Mucosa of descending colon (tissue), 3 donors: ENCODE measurements at places on chromosomes 16 and 17. TPM values are rescaled to one million over a fixed set of nuclear protein-coding genes. Genes with fewer than 3 reads are reported as not detected.

DNA sequence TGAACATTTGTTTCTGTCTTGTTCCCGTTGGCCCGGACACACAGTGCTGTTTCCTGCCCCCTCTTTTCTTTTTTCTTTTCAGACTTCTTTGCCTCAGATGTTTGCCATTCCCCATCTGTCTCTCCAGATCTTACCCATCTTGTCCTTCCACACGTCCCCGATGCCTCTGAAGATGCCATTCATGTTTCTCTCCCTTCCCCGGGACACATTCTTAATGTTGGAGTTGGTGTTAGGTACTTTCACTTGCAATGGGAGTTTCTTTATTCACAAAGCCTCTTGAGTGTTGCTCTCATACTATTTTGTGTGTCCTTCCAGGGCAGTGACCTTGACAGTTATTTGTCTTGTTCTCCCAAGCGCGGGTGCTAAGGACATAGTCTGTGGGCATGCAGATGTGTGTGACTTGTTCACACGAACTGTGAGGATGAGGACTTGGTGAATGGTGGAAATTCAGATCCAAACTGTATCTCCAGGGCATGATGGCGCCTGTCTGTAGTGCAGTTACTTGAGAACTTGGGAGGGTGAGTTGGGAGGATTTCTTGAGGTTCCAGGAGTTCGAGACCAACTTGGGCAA, 8.3 kb downstream of the SEC14L1 start:
- DNase-seq, result no peak

- DNase-seq, result no peak
These were observed 8.0 kb downstream of the PRSS41 start for GRCh38 chr16:2806286-2806685.

- no peak for DNase-seq
These were observed 62.4 kb upstream of the NLK start for GRCh38 chr17:27980043-27980442.

DNA sequence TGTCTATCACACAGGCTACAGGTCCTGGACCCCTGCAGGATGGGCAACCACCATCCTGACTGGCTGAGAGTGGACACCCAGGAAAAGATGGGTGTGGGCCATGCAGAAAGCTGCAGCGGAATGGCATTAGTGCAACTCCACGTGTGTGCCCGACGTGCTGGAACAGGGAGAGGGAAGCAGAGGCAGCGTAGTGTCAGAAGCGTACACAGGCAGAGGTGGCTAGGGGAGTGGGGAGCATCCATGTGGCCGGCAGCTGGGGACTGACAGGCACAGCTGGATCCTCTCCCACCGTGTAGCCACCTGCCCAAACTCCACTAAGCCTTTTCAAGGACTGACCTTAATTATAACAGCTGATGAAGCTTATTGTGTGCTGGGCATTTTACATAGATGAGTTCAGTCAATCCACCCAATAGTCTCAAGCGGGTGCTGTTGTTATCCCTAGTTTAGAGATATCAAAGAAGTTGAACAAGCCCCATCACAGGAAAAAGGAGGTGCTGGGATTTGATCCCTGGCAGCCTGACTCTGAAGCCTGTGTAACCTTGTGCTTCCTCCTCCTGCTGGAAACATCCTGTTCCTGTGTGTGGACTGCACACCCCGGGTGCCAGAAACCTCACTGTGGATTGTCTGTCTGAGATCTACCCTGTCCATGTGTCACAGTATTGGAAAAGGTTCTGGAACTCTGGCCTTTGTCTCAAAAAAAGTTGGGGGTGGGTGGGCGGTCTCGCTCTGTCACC, 114.0 kb downstream of the PRKCA start:
- DNase-seq, result no peak

DNA sequence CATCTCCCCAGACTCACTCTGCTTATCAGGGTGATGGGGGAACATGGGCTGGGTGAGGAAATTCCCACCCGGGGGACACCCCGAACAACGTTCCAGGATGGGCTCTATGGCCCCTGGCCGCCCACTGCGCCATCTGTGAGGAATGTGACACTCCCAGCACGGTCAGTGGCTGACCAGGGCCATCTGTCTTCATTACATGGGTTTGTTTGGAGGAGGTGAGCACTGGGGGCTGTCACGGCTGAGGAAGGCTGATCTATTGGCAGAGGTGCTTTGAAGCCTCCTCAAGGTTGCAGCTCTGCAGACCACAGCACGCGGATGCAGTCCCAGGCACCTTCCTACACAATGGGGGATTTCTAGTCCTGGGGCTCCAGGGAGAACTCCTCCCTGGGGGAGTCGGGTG, 214.1 kb upstream of the FOXF1 start:
- DNase-seq, result no peak

DNA sequence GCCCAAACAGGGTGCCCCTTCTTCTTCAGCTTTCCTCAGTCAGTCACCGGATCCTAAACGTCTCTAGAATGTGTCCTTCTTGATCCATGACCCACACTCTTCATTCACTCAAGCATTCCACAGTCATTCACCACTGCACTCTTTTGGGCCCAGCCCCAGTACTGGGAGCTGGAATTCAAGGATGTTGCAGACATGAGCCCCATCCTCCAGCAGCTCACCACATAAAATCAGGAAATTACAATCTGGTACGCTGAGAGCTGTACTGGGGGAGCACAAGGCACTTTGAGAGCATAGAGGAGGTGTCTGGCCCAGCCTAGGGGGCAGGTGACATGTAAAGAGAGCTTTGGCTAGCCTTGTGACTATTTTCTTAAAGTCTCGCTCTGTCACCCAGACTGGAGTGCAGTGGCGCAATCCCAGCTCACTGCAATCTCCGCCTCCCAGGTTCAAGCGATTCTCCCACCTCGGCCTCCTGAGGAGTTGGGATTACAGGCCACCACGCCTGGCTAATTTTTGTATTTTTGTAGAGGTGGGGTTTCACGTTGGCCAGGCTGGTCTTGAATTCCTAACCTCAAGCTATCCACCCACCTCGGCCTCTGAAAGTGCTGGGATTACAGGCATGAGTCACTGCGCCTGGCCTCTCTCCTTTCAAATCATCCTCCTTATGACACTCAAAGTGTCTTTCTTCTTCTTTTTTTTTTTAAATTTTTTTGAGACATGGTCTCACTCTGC, 18.7 kb downstream of the CES4A start:
- no peak for DNase-seq

- DNase-seq, result no peak
These were observed 203.4 kb upstream of the FOXF1 start for GRCh38 chr16:86306811-86307513.

DNA sequence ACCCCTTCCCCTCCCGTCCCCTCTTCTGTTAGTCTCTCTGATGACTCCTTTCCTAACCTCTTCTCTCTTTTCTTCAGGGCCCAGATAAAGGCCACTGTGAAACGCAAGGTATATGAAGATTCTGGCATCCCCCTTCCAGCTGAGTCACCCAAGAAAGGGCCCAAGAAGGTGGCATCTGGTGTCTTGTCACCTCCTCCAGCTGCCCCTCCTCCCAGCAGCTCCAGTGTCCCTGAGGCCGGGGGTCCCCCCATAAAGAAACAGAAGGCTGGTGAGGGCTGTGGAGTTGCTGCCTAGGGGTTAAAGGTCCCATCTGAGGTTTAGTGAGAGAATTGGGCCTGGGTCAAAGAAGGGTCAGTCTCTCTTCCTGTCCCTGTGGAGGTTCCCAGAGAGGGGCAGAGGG, 4.0 kb downstream of the RNASEK start:
- DNase-seq, result no peak

DNA sequence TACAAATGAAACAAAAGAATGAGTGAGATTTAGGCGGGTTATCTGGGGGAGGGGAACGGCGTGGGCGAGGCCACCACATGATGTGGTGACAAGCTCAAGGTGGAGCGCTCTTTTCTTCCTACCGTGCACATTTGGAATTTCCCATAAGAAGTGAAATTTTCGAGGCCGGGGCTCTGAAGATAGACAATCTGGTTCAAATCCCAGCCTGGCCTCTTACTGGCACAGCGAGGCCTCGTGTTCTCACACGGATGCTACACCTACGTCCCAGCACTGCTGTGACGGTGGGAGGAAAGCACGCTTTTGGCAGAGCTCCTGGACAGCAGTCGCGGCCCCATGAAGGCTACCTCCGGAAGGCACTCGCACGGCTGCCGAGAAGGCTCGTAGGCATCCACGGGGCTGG, 25.2 kb downstream of the ZDHHC7 start:
- DNase-seq, result no peak

GRCh38 chr16:86665319-86665675, 86.9 kb downstream of the FOXL1 start:
- DNase-seq, result no peak

DNA sequence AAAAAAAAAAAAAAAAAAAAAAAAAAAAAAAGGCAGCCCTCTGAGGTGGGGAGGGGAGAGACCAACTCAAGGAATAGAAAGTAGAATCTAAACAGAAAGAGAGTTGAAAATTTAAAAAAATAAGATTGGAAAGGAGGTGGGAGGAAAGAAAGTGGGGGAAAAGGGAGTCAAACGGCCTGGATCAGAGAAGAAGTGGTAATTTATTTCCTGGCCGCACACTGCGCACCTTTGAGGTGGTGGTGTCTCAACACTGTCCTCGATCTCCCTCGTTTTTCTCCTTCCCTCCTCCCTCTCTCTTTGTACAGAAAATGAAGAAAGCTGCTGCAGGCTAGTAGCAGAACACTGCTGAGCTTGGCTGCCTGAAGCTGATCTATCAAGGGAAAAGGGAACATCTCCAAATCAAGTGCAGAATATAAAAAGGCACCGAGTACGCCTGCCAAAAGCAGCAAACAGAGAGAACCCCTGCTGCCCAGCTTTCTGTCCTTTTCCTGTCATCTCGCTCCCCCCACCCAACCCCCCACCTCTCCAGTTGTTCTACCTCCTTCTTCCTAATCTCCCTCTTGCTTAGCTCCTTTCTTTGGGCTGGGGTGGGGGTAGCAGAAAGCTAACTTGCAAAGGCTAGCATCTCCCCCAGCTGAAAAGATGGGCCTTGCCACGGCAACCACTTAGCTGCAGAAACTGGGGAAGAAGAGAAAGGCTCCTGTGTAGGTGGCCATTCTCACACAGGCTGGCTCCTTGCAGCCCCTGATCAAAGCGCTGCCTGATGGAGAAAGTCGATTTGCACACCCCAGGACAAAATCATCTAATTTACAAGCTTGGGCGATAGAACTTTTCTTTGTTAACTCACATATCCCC, 22.5 kb downstream of the AXIN2 start:
- no peak for DNase-seq

DNA sequence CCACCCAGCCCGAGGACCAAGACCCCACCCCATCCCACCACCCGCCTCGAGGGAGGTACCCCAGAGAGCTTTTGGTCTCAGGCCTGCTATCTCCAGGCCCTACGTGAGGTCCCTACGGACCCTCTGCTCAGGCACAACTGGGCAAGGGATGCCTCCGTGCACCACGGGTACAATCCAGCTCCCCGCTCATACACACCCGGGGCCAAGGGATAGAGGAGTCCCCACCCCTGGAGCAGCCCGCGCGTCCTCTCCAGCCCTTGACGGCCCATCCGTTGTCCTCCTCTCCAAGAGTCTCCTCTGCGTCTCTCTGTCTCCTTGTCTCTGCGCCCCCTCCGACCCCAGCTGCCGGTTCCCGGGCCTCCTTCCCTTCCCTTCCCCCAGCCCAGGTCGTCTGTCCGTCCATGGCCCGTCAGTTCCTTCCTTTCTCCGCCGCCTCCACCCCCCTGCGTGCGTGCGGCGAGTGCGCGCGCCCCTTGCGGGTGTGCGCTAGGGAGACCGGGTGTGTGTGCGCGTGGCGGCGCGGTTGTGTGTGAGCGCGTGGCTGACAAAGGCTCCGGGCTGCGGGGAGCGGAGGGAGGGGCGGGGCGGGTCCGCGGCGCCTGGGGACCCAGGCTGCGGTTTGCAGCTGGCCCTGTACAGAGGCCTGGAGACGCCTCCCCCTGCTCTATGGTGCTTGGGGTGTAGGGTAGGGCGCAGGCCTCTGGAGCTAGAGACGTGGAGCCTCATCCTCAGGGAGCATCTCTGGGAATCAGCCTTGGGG, 930 bp downstream of the SPNS2 start:
- no peak for DNase-seq

DNA sequence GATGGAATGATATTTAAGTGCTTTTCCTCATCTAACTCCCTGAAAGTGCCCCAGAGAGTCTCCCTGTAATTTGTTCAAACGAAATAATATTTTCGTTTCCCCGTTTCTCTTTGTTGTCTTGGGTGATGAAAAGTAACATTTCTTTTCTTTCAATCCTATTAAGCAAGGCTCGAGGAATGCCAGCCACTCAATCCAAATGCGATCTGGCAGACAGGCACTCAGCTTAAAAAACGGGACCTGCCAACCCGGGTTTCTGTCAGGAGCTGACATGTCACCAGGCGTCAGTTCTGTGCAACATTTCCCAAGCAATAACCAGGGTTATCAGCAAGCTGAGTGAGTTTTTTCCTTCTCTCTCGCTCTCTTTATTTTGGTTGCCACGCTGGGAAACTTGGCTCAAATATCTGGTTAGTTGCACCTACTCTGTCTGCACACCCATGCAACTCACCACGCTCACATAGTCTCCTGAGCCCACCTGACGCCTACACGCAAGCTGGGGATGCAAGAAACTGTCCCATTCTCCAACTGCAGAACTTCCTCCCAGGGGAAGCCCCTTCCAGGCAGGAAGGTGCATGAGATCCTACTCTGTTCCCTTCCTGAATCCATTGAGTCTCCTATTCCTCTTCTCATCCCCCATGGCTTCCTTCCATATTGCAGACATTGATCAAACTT, 208.2 kb downstream of the C16orf78 start:
- no peak for DNase-seq

DNA sequence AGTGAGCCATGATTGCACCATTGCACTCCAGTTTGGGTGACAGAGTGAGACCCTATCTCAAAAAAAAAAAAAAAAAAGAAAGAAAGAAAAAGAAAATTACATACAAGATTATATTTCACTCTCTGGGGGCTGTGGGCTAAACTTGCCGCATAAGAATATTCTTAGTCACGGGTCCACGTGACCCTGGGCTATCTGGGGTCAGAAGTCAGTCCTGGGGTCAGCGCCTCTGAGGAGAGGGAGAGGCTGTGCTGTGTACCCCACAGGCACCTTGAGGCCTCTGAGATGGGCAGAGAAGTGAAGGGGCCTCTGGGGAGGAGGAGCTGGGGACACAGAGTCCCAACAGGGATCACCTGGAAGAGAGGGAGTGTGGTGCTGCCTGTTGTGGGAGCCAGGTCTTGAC, 5.8 kb upstream of the CD79B start:
- DNase-seq, result no peak

GRCh38 chr16:69191136-69191535, 4.2 kb downstream of the SNTB2 start:
- DNase-seq, result no peak

DNA sequence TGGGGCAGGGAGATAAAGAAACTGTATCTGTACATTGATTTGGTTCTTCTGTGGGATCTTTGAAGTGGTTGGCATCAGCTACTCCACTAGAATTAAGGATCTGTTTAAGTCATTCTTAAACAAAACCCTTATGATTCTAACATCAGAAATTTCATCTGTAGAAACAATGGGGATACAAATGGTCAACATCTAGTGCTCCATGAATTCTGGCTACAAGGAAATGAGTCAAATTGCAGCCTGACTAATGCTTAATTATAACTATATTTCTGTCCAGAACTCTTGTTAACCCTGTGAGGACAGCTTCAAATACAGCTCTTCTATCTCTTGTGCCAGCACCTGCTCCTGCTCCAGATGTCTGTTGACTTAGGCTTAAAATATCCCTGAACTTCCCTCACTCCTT, 13.9 kb upstream of the GINS3 start:
- no peak for DNase-seq

Gene NAGS
- total RNA-seq, result 6.1 TPM

Gene CHST6
- 2.9 TPM for total RNA-seq

Gene SOCS1
- 4.0 TPM for total RNA-seq

Gene KCNG4
- not detected for total RNA-seq

Gene LGALS9B
- total RNA-seq, result 26.6 TPM

Gene CAMTA2
- 71.7 TPM for total RNA-seq

Gene MEOX1
- 3.5 TPM for total RNA-seq
